ENCODE measurements at places on chromosomes 5 and 9.

GRCh38 chr5:92553326-92553725 lies 1027.7 kb downstream of the NR2F1-AS1 start:
- DNase-seq: no peak

DNA sequence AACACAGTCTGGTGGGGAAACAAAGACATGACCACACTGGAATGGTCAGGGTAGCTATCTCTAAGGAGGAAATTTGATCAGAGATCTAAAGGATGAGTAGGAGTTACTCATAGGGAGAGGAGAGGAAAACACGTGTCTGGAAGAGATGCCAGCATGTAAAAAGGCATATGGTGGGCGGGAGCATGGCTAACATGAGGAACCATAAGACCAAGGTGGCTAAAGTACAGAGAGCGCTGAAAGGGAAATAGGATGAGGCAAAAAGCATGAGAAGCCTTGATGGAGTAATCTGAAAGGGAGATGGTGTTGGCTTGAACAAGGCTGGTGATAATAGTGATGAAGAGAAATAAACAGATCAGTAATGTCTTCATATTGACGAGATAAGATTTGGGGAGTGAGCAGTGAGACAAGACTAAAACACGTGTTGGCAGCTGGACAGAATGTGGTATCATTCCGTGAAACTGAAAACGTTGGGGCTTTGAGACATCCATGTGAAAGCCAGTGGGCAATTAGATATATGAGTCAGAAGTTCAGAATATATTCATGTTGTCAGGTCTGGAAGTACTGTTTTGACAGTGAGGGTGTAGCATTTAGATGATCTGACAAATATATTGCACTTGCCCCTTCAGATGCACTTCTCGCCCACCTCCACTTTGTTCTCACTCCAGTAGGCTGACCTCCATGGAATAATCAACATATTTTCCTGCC lies 209.1 kb upstream of the KCNN2 start:
- DNase-seq: no peak

DNA sequence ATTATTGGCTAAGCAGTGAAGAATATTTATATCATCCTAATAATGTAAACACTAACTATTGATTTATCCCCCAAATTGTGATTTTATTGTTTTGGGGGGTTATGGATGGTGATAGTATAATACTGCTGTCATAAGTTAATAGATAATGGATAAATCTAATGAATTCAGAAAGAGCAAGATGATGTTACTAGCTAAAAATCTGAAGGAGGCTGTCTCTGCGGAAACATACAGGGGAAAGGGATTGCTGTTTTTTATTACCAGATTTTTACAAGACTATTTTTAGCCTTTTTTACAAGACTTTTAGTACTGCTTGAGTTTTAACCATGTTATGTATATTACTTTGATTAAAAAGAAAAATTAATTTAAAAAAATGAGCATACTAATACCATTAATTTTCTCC lies 5.3 kb upstream of the ABL1 start:
- DNase-seq: no peak

DNA sequence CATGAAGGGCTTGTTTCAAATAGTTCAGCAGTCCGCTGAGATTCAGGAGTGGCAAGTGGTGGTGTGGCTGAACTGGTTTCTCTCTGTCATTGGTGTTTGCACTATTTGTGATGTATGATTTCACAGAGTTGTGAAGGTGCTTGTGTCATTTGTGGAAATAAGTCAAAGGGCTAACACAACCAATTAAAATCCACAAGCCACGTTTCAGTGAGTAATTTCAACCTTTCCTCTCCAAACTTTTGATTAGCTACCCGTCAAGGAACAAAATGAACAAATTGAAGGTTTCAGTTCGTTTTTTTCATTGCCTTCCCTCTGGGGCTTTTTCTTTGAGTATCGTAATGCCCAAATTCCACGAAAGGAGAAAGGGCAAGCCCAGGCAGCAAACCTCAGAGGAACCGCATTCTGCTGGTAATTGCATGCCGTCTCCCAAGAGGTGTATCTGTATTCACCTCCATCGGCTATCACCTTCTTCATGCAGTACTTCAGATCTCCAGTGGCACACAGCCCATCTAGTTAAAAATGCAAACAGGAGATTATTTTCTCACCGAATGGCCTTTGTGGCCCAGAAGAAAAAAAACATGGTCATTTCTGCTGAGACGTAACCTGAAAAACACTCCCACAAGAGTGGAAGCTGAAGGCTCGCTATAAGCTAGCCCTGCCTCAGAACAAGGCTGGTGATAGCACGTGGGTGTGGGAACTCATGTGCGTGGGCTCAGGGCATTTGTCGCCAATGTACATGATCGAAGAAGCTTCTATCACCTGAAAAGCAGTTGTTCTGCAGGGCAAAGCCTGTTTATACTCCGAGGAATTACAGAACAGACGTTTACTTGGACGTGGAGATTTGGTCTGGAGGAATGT lies 197.1 kb downstream of the NR3C1 start:
- DNase-seq: no peak

DNA sequence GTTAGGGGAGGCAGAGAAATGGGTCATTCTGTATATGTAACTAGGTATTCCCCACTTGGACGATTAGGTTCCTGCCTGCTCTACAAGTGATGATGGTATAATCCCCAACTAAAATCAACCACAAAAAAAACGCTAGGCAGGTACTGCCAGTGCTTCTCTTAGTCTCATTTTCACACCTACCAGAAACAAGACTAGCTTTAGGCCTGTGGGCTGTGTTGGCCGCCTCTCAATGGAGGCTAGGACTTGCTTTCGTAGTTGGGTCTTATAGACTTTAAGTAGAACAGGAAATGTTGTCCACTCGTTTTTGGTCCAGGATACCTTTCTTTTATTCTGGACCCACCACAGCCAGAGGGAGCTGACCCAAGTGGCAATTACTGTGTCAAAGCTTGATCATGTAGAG lies 111.8 kb downstream of the UNC13B start:
- no peak for DNase-seq

DNA sequence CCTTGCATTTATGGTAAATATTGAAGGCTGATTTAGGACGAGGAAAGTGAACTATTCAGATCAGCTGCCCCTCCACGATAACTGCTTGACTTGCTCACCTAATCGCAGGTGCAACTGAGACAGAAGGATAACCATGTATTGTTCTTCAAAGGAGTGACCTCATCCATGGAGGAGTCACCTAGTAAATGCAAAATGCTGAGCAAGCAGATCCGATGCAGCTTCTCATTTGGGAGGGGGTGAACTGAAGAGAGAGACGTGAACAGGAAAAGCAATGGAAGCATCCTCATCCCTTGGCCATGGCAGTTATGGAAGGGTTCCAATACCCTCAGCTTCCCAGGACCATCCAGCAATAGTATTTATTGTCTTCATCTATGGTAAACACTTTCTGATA lies 47.5 kb downstream of the RASGRF2 start:
- no peak for DNase-seq

DNA sequence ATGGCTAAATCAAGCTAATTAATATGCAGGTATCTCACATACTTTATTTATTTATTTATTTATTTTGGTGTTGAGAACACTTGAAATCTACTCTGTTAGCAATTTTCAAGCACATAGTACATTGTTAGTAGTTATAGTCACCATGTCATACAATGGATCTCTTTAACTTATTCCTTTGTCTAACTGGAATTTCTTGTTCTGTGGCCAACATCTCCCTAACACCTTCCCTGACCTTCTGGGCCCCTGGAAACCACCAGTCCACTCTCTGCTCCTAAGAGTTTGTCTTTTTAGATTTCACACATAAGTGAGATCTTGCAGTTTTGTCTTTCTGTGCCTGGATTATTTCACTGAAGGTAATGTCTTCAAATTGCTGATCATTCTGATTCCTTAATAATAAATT lies 229.1 kb downstream of the SEMA5A start:
- DNase-seq: no peak

DNA sequence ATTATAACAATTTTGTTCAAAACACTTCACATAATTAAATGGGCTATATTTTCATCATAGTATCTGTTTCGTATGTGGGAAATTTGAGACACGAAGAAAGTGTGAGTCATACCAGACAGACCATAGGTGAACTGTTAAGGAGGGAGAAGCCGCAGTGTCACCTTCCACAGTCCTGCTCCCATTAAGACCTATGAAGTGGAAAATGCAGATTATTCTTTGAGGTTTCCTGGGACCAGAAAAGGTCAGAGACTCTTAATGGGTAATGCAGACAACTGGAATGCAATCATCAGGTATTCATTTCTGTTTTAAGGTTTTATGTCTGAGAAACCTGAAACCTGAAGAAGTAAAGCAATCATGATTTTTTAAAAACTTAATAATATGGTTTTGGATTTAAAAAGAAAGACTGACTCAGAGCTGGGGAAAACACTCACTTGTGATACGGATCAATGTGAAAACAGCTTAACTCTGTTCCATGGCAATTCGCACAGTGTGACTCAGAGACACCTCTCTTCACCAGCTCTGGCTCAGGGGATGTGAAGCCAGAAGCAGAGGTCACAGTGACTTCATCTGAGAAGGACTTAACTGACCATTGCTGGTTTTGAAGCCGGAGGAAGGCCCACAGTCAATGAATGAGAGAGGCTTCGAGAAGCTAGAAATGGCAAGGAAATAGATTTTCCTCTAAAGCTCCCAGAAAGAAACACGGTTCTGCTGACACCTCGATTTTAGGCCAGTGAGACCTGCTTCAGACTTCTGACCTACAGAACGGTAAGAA lies 17.2 kb upstream of the GCNT1 start:
- DNase-seq: no peak

GRCh38 chr5:153835891-153836515 lies 202.7 kb downstream of the FAM114A2 start:
- no peak for DNase-seq

GRCh38 chr5:180070756-180071530 lies 616 bp downstream of the RNF130 start:
- DNase-seq: no peak

- no peak for DNase-seq
Observed at GRCh38 chr5:179512452-179513000, 37.8 kb upstream of the RUFY1 start.

- DNase-seq: no peak
Observed at GRCh38 chr9:27701587-27701986, 128.3 kb upstream of the C9orf72 start.

DNA sequence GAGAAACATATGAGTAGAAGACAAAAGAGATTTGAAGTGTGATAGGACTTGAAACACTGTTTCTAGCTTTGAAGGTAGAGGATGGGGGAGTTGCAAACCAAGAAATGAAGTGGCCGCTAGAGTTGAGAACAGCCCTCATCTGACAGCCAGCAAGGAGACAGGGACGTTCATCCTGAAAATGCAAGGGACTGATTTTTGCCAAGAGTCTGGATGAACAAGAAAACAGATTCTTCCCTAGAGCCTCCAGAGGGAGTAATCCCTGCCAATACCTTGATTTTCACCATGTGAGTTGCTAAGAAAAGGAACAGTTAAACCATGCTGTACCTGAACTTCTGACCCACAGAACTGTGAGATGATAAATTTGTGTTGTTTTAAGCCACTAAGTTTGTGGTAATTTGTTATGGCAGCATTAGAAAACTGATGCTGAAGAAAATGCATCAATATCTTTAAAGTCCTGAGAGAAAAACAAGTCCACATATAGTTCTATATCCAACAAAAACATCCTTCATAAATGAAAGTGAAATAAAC lies 154.0 kb upstream of the ADAMTSL1 start:
- no peak for DNase-seq

DNA sequence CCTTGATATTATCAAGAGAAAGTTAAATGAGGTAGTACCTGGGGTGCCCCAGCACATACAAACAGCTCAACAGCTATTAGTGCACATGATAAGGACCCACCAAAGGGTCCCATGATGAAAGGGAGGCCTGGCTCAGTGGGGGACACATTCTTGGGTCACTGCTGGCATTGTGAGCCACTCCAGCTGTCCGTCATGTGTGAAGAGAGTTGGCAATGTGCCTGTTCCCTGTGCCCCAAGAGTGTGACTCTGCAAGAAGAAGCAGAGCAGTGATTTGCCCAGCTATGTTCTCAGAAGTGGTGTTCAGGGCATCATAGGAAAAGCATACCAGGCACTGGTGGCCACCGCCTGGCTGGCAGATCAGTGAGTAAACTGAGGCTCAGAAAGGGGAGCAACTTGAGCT lies 37.1 kb upstream of the TDRD7 start:
- DNase-seq: no peak

GRCh38 chr5:132667761-132668705 lies 5.8 kb upstream of the IL4 start:
- DNase-seq: no peak

GRCh38 chr5:74143721-74144330 lies 496.7 kb downstream of the ENC1 start:
- no peak for DNase-seq

- no peak for DNase-seq
Observed at GRCh38 chr5:72376381-72376780, 56.2 kb downstream of the PTCD2 start.

Measured in GM12892 (cell line).